ENCODE measurements at places on chromosomes 3 and 15.

DNA sequence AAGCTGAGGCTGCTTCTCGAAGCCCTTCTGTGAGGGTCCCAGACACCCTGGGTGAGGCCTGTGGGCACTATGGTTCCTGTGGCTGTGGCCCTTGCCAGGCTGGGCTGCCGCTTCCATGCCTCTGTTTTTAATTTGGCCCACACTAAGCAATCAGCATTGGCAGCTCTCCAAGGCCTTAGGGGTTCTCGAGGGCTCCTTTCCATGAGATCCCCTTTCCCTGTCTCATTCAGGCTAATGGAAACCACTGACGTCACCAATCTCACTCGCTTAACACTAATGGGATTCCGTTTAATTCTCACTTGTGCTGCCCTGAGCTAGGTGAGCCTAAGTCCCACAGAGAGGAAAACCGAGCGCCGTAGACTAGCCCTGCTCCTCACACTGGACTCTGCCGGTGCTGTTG, 60.2 kb upstream of the RAB6B start:
- peak; percentile 89 for DNase-seq

GRCh38 chr15:70274255-70274880, 176.7 kb upstream of the TLE3 start:
- DNase-seq = no peak

DNA sequence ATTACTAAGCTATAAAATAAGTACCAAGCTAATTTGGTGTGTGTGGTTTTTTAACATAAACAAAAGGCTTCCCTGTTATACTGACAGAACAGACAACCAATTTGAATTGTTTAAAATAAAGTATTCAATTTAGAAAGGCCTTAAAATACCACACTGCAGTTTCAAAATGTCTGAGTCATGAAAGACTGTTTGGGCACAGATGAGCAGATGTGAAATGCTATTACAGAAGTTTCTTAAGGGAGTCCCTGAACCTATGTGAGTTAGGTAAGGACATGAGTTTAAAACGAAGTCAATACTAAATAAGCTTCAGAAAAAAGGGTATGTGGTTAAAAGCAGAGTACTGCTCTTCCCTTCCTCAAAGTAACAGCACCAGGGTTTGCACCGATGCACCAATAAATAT, 69.7 kb upstream of the SETMAR start:
- no peak for DNase-seq

DNA sequence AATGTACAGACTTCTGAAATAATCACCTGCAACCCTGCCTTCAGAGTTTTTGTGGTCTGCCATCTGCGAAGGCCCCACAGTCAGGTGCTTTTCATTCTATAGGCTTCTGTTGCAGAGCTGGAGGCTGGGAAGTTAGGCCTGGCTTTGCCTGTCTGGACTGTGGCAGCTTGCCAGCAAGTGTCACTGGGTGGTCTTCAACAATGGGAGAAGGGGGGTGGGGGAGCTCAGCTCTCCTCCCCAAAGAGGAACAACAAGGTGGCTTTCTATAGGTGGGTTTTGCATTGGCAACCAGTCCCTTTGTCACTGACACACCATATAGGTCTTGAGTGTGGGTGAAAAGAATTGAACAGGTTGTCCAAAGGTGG, 7.3 kb downstream of the BOC start:
- no peak for DNase-seq

- DNase-seq = peak; percentile 50
These were observed at the start of gene ESYT3 for GRCh38 chr3:138434276-138434874. Gene ESYT3, plus strand, starts transcription at chr3:138434616. Its CDS starts 183 bp downstream, at chr3:138434799.

GRCh38 chr15:51755790-51756189, 4.4 kb downstream of the TMOD2 start:
- DNase-seq = no peak

DNA sequence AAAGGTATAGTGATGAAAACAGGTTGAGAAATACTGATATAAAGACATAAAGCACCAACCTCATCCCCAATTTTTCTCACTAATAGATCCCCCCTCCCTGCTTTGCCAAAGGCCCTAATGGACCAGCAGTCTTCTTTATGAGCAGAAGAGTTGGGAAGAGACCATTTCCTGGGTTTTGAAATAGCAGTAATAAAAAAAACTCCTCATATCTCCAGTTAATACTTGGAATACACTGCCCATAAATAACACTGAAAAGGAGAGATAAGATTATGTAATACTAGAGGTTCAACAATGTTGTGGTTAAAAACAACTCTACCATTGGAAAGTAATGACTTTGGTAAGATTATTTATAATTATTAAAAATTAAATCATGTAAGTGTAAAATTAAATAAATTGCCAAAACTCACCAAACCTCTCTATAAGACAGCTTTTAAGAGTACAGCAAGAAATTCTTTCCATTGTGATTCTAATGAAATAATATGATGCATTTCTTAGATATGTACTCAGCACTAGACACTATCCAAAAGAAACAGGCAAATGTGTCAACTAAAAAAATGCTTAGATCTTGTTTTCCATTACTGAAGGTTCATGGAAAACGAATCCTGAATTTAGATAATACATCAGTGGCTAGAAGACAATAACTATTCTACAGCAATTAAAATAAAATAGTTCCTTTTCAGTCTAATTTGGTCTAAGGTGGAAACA, 88.2 kb downstream of the FAIM start:
- DNase-seq = no peak

GRCh38 chr15:84778194-84778593, 29.8 kb downstream of the ZNF592 start:
- no peak for DNase-seq

DNA sequence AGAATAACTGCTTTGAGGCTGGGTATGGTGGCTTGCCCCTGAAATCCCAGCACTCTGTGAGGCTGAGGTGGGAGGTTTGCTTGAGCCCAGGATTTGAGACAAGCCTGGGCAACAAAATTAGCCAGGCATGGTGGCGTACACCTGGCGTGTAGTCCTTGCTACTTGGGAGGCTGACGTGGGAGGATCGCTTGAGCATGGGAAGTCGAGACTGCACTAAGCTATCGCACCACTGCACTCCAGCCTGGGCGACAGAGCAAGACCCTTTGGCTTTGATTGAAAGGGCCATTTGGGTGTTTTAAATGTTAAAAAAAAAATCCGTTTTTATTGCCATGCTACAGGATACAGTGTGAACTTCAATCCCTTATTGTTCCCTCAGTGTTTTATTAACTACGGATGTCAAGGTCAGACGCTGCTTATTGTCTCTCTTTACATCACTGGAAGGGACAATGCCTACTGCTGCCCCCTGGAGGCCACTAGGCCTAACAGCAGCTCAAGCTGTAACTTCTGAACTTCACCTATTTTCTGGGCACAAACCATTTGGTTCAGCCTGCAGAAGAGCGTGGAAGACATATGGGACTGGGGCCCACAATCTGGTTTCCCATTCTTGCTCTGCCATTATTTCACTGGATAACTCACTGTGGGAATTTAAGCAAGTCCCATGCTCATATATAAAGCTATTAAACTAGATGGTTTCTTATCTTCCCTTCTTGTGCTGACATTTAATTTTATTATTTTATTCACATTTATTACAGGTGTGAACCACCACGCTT, 15.3 kb upstream of the IREB2 start:
- DNase-seq = peak; percentile 90

- no peak for DNase-seq
These were observed 8.8 kb downstream of the VIPR1 start for GRCh38 chr3:42511201-42511600.

GRCh38 chr3:107943786-107944523, 146.9 kb downstream of the CD47 start:
- no peak for DNase-seq

- DNase-seq = no peak
These were observed 12.3 kb downstream of the CPNE9 start for GRCh38 chr3:9715764-9716437.

- peak; percentile 43 for DNase-seq
These were observed 87.8 kb downstream of the P3H2 start for GRCh38 chr3:190032923-190033322.

GRCh38 chr15:25793354-25794050, 69.6 kb downstream of the ATP10A start:
- DNase-seq = no peak

DNA sequence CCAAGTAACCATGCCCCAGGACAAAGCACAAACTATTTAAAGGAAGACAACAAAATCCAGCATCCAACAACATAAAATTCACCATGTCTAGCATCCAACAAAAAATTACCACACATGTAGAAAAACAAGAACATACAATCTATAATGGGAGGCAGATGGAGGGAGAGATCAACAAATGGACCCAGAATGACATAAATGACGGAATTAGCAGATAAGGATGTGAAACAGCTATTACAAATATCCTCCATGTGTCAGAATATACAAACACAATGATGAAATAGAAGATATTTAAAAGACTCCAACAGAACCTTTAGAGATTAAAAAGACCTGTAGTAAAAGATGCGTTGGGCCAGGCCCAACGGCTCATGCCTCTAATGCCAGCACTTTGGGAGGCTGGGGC, 10.8 kb downstream of the LYSMD4 start:
- DNase-seq = no peak

DNA sequence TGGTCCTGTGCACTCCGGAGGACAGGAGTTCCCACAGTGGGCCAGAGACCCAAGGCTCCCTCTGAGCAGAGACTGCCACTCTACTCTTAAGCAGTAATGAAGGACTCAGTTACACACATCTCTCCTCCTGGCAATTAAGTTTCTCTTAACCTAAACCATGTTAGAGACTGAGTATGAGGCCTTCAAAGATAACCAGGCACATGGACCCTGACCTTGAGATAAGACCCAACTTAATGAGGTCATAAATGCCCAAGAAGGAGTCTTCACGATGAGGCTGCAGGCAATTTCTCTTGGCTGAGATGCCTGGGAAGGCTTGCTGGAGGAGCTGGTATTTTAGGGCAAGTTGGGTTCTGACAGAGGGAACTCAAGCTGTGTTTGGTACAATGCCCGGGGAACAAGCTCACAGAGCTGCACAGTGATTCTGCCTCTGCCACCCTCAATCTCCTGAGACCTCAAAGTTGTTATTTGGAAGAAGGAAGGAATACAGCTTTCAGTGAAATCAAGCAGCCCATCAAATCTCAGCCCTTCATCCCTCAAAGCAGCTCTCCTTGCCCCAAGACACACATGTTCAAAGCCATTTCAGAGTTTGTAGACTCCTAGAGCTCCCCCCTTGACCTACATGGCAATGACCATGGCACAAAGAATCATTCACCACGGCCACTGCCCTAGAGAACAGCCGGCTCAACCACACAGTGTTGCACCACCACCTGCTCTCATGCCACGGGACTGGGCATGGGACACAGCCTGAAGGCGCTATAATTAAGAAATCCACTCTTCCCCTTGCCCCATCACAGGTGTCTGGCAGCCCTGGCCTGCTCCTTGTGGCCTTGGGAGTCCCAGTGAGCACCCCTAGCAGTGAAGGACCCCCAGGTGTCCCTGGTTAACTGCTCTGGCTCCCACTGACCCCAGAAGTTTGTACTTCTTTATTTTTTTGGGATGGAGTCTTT, 7.1 kb downstream of the RMDN3 start:
- no peak for DNase-seq

DNA sequence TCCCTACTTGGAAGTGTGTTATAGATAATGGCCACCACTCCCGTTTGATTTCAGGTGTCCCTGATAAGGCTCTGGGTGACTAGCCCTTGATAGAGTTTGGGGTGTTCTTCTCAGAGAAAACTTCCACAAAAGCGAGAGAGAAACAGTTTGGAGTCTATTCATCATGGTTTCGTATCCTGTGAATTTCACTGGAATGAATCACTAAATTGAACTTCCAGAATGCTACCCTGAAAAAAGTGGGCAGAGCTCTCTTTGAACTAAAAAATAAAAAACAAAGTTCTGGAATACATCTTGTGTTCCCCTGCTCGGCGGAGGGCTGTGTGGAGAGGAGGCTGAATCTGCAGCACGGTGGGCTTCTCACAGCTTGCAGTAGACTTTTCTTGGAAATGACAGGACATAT, 52.8 kb upstream of the FAM98B start:
- DNase-seq = no peak

GRCh38 chr3:8640223-8640622, 4.4 kb downstream of the SSUH2 start:
- no peak for DNase-seq

DNA sequence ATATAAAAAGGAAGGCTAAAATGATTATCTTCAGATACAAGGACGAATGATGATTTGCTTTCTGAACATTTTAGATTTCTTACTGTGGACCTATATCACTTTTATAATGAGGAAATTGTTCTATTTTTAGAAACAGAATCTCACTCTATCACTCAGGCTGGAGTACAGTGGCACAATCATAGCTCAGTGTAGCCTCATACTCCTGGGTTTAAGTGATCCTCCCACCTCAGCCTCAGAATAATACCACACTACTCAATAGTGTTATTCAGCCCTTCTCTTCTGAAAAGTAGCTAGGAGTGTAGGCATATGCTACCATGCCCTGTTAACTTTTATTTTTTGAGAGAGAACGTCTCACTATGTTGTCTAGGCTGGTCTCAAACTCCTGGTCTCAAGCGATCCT, 15.8 kb downstream of the DNAJC13 start:
- no peak for DNase-seq

- no peak for DNase-seq
These were observed 36.5 kb downstream of the SLC6A6 start for GRCh38 chr3:14438929-14439328.

DNA sequence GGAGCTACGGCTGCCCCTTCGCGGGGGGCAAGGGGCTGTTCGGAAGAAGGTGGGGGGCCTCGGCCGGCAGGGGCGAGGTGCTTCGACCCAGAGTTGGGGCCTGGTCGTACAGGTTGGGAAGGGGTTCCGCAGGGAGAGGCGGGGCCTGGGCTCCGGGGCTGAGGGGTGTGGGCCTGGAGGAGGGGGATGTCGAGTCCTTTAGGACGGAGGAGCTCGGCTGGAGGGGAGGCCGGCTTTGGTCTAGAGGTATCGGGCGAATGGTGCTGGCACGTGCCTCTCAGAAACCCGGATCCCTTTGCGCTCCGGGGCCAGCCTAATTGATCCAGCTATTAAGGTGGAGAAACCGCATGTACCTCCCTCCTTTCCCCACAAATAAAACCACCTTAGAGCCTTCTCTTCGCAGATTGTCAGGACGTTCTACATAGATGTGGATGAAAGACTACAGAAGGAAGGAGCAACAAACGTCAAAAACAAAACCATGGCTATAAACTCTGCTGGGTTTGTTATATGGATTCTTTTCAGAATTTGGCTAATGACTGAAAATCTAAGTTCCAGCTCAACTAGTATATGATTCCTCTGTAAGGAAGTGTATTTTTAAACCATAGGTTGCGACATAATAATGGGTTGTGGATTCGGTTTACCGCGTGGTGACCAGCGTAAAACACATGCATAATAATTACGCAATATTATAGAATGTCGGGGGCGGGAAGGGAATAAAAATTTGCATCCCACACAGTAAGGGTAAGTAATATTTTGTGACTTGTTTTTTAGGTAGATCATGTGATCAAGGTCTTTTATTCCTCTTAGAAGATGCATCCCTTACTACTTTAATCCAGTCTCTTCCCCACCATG, 644 bp upstream of the NGLY1 start:
- peak; percentile 48 for DNase-seq

- DNase-seq = no peak
These were observed 39.8 kb downstream of the CCDC12 start for GRCh38 chr3:46936733-46937250.

- DNase-seq = no peak
These were observed 301.8 kb upstream of the GADL1 start for GRCh38 chr3:31196261-31196660.

- no peak for DNase-seq
These were observed 92.7 kb downstream of the PEAK1 start for GRCh38 chr15:77327168-77327567.

All from NCI-H524 (cell line).